GM23248 (cell line): ENCODE measurements at places on chromosomes 11 and 22. TPM values are rescaled to one million over a fixed set of nuclear protein-coding genes. Genes with fewer than 3 reads are reported as not detected.

DNA sequence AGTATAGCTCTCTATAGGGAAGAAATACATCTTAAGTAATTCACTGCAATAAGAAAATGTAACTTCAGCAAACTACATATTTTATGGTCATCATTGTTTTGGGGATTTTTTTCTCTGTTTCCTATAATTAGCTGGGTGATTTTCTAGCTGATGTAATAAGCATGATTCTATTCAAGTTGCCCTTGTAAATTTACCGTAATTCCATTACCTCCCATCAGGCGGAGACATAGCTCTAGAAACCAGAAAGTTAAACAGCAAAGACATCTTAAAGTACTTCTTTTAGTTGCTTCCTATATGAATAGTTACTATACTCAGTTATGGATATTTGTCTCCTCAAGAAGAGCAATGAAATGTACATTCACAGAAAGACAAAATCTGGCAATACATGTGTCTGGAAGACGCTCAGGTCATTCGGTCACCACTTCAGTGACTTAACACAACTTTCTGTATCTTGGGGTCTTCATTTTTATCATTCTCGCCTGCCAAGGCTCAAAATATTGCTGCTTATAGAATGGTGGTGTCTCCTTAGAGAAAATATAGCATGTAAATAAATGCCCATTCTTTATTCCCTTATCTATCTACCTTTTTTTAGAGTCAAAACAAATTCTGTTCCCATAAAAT lies 239.9 kb upstream of the ZC3H12C start:
- H3K27ac ChIP-seq, result no peak overlapping the region
- H3K4me3 ChIP-seq, result no peak overlapping the region
- no peaks in the 10 kb centered on the region for H3K27me3 ChIP-seq
- H3K36me3 ChIP-seq, result no peaks in the 10 kb centered on the region

C11orf91 gene
- not detected in 2 replicates for total RNA-seq

BATF2 gene
- 4.0 TPM in 1 of 2 replicates, not detected in the other for total RNA-seq

DNA sequence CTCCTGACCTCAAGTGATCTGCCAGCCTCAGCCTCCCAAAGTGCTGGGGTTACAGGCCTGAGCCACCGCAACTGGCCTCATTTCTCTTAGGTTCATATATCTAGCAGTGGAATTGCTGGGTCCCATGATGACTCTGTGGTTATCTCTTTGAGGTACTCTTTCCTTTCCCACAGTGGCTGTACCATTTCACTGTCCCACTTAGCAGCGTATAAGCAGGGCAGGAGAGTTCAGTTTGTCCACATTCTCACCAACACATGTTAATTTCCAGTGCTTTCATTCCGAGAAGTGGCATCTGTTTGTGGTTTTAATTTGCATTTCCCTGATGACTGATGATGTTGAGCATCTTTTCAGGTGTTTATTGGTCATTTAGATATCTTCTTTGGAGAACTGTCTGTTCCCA lies 16.4 kb downstream of the PRR5 start:
- H3K27ac ChIP-seq, result no peak overlapping the region
- H3K4me3 ChIP-seq, result no peak overlapping the region
- no peaks in the 10 kb centered on the region for H3K27me3 ChIP-seq
- no peaks in the 10 kb centered on the region for H3K4me1 ChIP-seq
- H3K36me3 ChIP-seq, result no peaks in the 10 kb centered on the region
- DNase-seq, result no peak

MCHR1 gene
- 0.65 TPM in 1 of 2 replicates, not detected in the other for total RNA-seq

SEC14L6 gene
- total RNA-seq, result not detected in 2 replicates

GRCh38 chr11:134261626-134262488 lies 8.5 kb downstream of the ACAD8 start:
- H3K4me1 ChIP-seq, result peaks cover 11% of the 10 kb centered on the region
- peaks cover 12% of the 10 kb centered on the region; the same call in 1 of the 2 replicates for H3K36me3 ChIP-seq
- no peak overlapping the region for H3K27ac ChIP-seq
- no peak overlapping the region for H3K4me3 ChIP-seq

- H3K27ac ChIP-seq, result no peak overlapping the region
- DNase-seq, result peak; percentile 85
- H3K36me3 ChIP-seq, result no peaks in the 10 kb centered on the region
- H3K4me1 ChIP-seq, result peaks cover 4% of the 10 kb centered on the region; the same call in 1 of the 2 replicates
- no peak overlapping the region for H3K4me3 ChIP-seq
Measured at GRCh38 chr22:47175151-47176025, 412.9 kb downstream of the TBC1D22A start.
